ENCODE measurements at places on chromosomes 16 and 17.

DNA sequence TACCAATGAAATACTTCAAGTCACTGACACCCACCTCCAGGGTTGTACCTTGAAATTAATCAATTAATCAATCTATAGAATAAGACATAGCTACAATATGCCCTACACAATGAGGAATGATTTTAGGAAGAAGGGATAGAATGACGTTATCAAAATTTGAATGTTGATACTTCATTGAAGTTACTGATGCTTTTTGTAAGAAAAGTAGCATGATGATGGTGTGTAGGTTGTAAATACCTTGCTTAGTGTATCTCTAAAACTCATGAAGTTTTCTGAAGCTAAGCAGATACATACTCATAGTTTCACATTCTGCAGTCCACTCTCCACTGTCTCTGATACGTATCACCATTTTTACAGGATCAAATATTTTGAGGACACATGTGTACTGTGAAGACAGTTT, 670.4 kb upstream of the GOT2 start:
- DNase-seq = no peak

GRCh38 chr16:8934601-8935000, 29.1 kb downstream of the USP7 start:
- DNase-seq = no peak

- DNase-seq = no peak
Observed at GRCh38 chr16:411576-412265, 10.0 kb downstream of the DECR2 start.

- DNase-seq = no peak
Observed at GRCh38 chr16:49924078-49924477, 68.2 kb upstream of the ZNF423 start.

GRCh38 chr17:49520386-49521087, 25.4 kb downstream of the NGFR start:
- DNase-seq = no peak

GRCh38 chr16:57770361-57770760, 31.9 kb downstream of the KIFC3 start:
- no peak for DNase-seq

DNA sequence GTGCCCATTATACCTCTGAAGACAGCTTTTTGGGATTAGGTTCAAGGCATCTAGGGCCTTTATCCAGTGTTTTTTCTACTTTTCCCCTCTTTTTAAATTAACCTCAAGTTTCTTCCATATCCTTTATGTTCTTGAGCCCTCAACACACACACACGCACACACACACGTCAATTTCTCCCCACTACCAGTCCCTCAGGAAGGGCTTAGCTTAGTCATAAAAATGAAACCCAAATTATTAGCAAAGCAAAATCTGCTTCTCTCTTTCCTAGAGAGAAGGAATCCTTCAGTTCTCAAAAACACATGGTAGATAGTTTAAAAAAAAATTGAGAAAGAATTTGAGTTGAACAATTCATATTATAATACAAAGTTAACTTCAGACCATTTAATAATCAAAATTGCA, 401.1 kb downstream of the XYLT1 start:
- no peak for DNase-seq

- no peak for DNase-seq
Observed at GRCh38 chr16:88078111-88078775, 127.0 kb downstream of the BANP start.

DNA sequence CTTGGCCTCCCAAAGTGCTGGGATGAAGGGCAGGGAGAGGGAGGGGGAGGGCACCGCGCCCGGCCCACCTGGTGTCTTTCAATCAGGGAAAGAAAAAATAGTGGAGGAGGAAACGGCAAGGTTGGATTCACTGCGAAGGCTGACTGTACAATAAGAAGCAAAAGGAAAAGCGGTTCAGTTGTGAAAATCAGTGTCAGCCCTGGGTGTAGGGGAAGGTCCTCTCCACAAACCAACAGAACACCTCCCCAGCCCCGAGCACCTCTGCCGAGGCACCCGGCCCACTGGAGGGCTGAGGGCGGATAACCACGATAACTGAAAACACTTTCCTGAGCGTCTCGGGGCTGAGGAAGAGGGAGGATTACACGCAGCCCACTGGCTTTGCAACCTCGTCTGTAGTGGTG, 1.4 kb upstream of the SPG7 start:
- no peak for DNase-seq

- DNase-seq = no peak
Observed at GRCh38 chr16:24204150-24204665, 51.9 kb upstream of the CACNG3 start.

- DNase-seq = no peak
Observed at GRCh38 chr16:75317532-75317931, 66.1 kb upstream of the BCAR1 start.

- no peak for DNase-seq
Observed at GRCh38 chr17:51647067-51647466, 386.7 kb downstream of the UTP18 start.

- no peak for DNase-seq
Observed at GRCh38 chr17:73973586-73974409, 229.7 kb upstream of the RPL38 start.

DNA sequence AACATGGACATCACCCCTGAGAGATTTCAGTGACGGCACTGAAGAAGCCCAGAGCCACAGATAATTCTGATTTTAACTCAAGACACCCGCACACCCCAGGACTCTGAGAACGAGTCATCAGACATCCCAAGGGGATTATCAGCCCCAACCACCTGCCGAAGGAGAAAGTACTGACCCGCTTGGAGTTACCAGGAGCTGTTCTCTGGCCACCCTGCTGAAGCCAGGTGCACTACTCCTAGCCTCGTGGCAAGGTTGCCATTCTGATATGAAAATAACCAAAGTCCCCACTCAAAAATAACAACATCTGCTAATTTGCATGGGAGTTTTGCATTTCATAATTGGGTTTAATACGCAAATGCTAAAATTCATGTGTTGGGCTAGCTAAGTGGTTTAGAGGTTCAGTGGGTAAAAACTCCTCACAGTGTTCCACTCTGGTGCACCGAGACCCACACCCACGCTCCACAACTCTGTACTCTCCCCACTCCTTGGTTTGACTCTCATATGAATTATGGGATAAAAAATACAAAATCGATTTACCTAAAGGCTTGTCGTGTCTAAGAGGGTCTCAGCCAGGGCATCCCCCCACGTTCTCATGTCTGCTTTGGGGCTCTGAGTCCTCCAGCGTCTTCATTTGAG, 143.0 kb upstream of the NOL11 start:
- DNase-seq = no peak

Data from ecto neural progenitor cell (in vitro differentiated cells).